ENCODE measurements at places on chromosomes 2 and 18.

DNA sequence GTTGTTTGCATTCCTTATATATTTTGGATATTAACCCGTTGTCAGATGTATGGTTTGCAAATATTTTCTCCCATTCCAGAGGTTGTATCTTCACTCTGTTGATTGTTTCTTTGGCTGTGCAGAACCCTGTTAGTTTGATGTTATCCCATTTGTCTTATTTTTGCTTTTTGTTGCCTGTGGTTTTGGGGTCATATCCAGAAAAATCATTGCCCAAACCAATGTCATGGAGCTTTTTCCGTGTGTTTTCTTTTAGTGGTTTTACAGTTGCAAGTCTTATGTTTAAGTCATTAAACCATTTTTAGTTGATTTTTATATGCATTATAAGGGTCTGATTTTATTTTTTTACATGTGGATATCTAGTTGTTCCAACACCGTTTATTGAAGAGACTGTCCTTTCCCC, 35.8 kb downstream of the PPIG start:
- DNase-seq = no peak

GRCh38 chr2:25362434-25363145, 20.9 kb upstream of the DNMT3A start:
- no peak for DNase-seq

GRCh38 chr18:76491473-76491775, 3.6 kb downstream of the ZNF516 start:
- no peak for DNase-seq

DNA sequence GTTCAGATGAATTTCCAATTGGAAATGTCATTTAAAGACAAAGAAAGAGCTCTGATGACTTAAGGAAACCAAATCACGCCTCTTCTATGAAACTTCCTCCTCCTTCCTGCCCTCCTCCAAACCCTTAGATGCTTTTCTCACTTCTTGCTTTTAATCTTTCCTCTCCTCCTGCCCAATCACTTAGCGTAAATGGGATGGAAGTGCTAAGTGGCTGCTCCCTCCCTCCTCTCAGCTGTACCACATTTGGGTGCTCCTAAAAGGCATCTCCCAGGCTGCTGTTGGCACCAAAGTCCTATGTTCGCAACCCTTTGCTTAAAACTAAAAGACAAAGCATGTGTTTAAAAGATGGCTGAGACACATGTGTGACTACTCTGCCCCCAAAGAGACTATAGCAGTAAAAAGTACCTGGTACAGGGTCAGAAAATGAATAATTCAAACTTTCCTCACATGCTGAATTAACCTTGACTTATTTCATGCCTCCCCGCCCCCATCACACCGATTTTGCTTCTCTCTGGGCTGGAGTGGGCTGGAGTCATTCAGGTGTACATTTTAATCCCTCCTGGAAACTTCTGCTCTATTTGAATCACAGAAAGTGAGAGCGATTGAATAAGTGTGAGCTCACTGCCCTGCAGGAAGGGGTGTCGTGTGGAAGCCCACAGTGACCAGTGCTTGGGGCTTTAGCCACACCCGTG, 59.2 kb upstream of the KLF7 start:
- DNase-seq = no peak
